Activated T-helper 1 cell treated with Interleukin-2 at 50 U/mL for 16 hours (primary cell): ENCODE measurements at places on chromosomes 7 and 10.

- DNase-seq: no peak
These were observed 48.7 kb downstream of the ELMO1 start for GRCh38 chr7:37399876-37400421.

DNA sequence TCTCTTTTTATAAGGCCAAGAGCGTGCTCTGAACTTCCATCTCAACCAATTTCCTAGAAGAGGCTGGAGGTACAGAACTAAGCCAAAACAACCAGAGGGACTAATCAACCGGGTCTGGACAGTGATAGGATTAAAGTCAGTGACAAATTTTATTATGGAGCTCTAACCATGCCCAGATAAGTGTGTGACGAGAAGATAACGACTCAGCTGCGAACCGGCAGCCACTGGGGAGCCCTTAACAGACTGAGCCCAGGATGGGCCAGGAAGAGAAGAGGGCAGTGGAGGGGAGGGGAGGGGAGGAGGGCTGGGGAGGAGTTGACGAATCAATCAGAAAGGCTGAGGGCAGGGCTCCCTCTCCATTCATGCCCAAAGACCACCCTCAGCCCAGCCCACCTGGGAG lies 119.9 kb downstream of the PLXNA4 start:
- no peak for DNase-seq

GRCh38 chr7:102413091-102413490 lies 16.9 kb downstream of the PRKRIP1 start:
- DNase-seq: no peak

DNA sequence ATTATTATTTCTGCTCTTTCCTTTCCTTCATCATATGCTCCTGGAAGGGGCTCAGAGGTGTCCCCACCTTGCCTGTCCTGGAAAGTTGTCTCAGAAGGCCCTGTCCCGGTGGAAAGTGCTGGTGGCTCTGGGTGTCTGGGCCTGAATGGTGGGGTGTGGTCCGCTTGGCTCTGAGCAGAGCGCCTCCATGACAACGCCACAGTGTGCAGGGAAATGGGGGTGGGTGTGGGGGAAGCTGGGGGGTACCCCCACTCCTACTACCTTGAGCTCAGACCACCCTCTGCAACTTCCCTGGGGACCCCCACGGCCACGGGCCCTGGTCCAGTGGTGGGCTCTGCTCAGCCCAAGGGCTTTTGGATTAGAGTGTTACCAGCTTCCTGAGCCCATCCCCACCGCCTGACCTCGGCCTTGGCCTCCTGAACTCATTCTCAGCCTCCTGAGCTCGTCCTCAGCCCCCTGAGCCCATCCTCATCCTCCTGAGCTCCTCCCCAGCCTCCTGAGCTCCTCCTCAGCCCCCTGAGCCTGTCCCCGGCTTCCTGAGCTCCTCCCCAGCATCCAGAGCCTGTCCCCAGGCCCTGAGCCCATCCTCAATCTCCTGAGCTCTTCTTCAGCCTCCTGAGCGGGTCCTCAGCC lies 106.4 kb upstream of the FAM20C start:
- DNase-seq: no peak

- DNase-seq: no peak
These were observed 388 bp downstream of the CNOT4 start for GRCh38 chr7:135509589-135509838.

- no peak for DNase-seq
These were observed 1.1 kb downstream of the RALA start for GRCh38 chr7:39624442-39624807.

DNA sequence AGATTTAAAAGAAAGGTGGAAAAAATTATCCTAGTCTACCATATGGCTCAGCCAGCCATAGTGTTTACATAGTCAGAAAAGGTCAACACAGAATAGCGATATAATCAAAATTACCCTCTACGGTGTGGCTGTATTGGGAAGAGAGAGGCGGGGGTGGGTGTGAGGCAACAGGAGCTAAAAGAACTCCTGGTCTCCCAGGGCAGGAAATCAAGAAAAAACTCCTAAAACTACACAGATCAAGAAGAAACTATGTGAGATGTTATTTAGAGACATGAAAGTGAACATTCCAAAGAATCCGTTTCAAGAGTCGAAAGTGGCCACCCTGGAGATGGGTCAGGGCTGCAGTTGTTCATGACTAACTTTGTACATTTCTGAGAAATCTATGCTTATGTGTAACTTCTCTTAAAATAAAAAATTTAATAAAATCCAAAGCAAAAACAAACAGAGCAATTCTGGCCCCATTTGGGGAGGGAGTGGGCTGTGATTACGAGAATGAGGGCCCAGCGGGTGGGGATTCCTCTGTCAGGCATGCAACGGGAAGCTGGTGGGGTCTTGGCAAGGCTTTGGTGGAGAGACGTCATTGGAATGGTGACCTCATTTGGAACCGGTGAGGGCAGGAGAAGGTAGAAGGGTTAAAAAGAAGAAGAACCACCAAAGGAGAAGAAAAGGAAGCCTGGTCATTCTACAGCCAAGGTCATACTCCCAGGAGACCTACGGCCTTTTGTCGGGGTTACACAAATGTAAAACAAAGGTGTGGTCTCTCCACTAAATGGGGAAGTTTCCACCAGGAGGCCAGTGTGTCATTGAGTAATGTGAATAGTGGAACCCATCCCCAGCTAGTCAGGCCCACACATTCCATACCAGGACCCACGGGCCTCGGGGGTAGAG lies 71.2 kb upstream of the DUSP5 start:
- DNase-seq: no peak

DNA sequence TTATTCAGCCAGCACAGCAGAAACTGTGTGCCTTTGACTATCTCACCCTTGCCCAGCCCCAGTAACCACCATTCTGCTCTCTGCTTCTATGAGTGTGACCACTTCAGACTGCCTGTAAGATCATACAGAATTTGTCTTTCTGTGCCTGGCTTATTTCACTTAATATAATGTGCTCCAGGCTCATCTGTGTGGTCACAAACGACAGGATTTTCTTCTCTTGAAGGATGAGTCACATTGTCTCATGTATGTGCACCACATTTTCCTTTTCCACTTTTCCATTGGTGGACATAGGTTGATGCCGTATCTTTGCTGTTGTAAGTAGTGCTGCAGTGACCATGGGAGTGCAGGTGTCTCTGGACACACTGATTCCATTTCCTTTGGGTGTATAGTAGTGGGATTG lies 122.5 kb upstream of the LANCL2 start:
- DNase-seq: no peak

DNA sequence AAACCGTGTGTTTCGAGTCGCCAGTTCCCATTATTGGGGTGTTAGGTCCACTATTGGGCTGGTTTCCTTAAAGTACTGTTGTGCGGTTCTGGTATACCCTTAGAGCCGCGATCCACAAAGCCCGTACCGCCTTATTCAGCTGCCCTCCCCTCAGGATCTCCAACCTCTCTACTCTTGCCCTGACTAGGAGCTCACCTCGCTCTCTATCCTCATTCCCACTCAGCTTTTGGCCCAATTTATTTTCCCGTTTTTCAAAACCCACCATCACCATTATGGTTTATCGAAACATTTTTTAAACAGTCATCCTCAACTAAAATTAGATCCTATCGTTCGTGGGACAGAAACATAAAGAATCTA lies 461 bp upstream of the ETV1 start:
- no peak for DNase-seq

- DNase-seq: no peak
These were observed 80.2 kb downstream of the SORBS1 start for GRCh38 chr10:95480901-95481491.

GRCh38 chr7:35570937-35571336 lies 124.0 kb downstream of the HERPUD2 start:
- DNase-seq: no peak

- DNase-seq: peak; percentile 29
These were observed 42.9 kb upstream of the BHLHA15 start for GRCh38 chr7:98168181-98168903.

GRCh38 chr10:49410365-49411074 lies 14.6 kb upstream of the DRGX start:
- no peak for DNase-seq

DNA sequence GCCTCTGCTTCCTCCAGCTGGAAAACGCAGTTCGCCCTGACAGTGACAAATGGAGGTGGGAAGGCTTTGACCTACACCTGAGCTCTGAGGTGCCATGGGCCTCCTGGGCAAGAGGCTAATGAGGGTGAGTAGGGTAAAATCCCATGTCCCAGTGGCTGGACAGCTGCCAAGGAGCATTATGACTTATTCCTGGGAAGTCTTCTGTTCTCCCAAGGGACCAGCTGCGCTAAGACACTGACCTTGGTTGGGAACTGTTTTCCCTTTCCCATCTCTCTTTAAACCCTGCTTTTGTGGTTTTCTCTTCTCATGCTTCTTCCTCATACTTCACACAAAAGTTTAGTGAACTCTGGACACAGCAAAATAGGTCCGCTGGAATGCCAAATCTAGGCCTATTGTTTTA lies 72.6 kb downstream of the COPG2 start:
- no peak for DNase-seq

GRCh38 chr7:27242154-27242553 lies 448 bp upstream of the EVX1 start:
- no peak for DNase-seq

DNA sequence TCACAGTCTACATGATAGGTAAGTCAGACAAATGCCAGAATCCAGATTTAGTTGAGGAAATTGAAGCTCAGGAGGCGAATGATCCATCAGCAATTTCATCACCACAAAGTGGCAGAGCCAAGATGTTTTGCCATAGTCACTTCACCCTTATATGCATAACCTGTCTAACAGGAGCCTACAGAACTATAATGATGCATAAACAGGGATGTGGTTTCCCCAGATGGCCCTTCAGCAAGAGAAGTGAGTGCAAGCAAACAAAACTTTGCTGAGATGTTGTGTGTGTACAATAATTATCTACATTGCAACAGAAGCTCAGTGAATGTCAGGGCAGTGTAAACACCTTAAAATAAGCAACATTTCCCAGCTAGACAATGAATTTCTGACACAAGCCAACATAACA lies 28.6 kb downstream of the PON3 start:
- no peak for DNase-seq

DNA sequence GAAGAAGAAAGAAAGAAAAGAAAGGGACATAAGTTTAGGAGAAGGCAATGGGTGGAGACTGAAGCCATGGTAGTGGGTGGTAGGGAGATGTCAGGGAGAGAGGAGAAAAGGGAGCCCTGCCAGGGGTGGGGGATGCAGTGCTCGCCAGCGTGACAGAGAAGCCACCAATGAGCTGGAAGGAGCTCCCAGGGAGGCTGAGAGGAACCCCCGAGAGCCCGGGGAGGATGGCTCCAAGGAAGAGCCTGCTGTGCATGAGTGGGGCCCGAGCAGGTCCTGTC lies 141.2 kb upstream of the SHH start:
- DNase-seq: no peak

DNA sequence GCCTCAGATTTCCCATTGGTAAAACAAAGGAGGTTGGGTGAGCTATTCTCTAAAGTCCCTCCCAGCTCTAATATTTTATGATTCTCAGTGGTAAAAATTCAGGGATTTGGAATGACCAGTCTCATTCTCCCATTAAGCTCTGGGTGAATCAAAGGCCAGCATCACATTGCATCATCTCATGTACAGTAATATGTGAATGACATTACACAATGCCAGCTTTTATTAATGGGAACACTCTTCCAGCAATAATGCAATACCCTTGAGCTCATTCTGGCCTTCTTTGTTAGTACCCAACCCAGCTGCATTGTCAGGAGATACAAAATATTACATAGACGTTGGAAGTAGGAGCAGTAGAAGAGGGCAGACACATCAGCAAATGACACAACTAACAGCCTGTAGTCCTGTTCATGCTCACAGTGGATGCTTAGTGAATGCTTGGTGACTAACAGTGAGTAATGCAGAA lies 100.0 kb upstream of the EGR2 start:
- DNase-seq: no peak

DNA sequence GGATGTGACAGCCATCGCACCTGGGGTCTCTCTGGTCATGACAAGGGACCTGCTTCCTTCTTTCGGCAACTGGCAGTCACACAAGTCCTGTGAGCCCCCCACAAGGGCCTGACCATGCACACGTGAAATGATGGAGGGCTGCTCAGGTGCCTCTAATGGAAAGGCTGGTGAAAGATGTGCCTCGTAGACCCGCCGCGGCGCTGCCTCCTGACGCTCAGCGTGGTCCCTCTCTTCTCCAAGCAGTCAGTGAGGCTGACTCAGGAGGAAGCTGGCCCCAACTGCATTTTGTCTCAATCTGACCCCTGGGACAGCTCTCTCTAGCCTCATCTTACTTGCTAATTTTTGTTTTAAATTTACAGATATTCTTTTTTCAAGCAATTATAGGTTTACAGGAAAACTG lies 100.9 kb downstream of the MAD1L1 start:
- no peak for DNase-seq

GRCh38 chr10:103828107-103828506 lies 27.3 kb downstream of the SH3PXD2A start:
- no peak for DNase-seq

- DNase-seq: no peak
These were observed 43.0 kb downstream of the GNA12 start for GRCh38 chr7:2800931-2801688.

DNA sequence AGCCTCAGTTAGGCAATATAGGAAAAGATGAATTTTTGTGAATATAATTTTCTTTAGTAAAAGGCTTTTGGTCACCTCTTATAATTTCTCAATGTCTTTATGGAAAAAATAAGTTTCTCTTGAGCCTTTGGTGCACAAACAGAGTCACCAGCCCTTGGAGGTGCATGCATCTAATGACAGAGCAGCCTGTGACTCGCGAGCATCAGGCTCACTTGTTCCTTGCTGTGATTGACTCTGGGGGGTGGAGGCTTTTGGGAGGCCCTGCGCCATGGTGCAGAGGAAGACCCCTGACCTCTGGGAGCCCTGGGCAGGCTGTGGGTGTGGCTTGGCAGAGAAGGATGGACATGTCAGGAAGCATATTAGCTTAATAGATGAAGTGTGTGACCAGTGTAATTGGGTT lies 60.2 kb downstream of the FIGNL1 start:
- DNase-seq: no peak

DNA sequence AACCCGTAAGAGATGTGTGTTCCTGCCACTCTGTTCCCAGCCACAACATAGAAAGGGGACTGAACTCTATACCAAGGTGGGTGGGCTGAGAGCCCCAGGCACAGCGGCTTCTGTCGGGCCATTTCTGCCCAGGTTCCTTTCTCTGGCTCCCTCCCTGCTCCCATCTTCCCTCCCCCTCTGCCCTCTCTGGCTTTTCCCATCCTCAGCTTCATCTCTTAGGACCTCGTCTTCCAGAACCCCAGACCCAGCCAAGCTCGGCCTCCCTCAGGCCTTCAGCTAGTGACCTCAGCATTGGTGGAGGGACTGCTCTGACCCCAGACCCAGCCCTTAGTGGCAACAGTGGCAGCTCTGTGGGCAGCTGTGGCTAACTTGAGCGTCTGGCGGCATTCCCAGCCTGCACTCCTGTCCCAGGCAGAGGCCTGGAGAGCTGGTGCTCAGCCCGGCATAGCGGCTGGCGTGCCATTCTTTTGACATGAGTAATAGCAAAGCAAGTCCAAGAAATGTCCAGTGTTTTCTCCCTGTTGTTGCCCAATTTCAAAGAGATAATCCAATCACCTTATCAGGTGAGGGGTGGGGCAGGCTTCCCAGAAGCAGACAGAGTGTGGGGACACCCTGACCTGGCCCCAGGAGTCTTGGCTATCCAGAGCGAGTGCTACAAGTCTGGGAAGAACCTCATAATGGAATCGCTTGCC lies 15.9 kb downstream of the PTPRE start:
- DNase-seq: no peak

GRCh38 chr7:22269963-22270362 lies 87.0 kb downstream of the RAPGEF5 start:
- DNase-seq: no peak

GRCh38 chr7:50656141-50656895 lies 91.1 kb upstream of the DDC start:
- no peak for DNase-seq

GRCh38 chr10:10273661-10274060 lies 744.0 kb upstream of the CELF2 start:
- no peak for DNase-seq
